Mucosa of gallbladder (tissue), 1 donor: ENCODE measurements at places on chromosomes 16 and 17. TPM values are rescaled to one million over a fixed set of nuclear protein-coding genes. Genes with fewer than 3 reads are reported as not detected.

Gene SHBG
- 0.89 TPM for total RNA-seq

Gene ZG16B
- 55.9 TPM for total RNA-seq

Gene NPIPB6
- 3.3 TPM for total RNA-seq

DNA sequence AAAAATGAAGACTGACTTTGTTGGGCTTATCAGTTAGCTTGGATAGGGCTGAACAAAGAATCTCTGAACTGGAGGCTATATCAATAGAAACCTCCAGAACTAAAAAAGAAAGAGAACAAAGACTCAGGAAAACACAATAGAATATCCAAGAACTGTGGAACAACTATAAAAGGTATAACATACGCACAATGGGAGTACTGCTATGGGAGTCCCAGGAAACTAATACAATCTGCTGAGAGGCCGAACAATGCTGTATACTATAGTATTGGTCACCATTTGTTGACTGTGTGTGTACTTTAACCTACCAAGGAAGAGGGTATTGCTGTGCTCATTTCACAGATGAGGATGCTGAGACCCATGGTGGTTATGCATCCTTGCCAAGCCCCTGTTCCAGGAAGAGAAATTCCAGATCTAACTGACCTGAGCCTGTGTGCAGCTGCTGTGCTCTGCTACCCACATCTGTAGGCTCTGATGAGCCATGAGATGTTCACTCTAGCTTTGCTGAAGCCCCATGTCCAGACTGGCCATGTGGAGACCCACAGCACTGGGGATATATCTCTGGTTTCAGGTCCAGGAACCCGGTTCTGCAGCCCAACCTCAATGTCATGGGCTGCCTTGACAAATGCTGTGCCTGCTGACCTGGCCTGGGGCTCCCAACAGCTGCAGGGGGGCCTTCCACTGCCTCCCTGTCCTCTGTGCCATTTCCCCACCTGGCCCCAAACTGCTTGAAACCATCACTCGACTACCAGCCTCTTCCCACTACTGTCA is 254.3 kb upstream of the TNRC6C start:
- DNase-seq, result no peak

DNA sequence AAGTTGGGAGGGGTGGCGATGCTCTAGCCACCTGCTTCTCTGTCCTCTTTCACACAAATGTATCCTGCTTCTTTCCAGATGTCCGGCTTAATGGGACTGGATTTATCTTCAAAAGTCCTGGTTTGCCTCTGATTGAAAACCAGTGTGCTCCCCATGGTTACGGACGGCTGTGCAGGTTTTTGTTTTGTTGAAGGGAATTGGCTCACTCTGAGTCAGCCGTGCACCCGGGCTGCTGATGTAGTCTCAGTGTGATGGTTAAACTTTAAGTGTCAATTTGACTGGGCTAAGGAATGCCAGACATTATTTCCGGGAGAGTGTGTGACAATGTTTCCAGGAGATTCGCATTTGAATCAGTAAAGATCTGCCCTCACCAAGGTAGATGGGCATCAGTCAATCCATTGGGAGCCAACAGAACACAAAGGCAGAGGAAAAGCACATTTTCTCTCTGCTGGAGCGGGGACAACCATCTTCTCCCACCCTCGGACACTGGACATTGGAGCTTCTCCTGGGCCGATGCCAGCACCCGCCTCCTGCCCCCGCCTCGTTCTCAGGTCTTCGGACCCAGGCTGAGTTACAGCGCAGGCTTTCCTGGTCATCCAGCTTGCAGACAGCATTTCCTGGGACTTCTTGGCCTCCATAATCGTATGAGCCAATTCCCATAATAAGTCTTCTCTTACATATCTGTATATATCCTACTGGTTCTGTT is 126.9 kb upstream of the TNRC6C start:
- DNase-seq, result no peak

DNA sequence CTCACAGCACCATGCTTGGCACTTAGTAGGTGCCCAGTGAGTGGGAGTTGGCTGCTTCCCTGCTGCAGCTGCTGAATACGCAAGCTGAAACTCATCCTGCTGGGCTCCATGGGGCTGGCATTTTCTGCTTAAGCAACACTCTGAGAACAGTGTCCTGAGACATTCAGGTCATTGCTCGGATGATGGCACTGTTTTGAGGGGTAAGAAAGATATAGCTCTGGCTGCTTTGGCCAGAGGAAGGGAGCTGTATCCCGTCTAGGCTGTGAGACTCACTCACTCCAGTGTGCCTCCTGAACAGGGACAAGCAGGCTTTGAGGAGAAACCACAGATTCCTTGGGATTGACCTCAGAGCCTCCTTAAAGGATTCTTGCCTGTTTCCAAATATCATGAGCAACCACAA is 120.5 kb downstream of the CLEC16A start:
- no peak for DNase-seq

DNA sequence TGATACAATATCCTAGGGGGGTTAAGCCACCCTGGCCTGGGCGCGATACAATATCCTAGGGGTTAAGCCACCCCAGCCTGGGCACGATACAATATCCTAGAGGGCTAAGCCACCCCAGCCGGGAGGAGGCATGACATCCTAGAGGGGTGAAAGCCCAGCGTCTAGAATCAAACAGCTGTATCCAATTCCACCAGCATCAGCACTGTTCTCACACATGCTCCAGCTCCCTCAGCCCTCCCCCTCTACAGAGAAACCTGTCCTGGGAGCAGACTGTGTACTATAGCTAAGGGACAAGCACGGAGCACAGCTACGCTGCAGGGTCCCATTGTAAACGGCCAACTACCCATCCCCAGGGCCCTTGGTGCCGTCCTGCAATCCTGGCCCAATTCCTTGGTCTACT is 6.2 kb downstream of the GINS2 start:
- DNase-seq, result no peak

- DNase-seq, result no peak
Measured at GRCh38 chr16:353404-354290, 1.1 kb upstream of the AXIN1 start.

DNA sequence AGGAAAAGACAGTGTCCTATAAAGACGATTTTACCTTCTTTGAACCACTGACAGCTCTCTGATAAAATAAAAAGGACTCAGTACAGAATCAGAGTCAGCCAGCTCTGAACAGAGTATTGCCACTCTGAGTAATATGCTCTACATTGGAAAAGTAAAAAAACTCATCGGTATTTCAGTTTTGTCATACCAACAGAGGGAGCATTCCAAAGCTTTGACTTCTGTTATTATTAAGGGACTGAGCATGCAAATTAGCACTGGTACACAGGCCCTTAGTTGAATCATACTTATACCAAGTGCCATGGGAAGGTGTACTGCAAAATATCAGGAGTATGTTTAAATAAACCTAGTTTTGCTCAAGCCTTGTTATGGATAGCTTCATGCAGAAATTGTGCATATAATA is 509.0 kb upstream of the KIF2B start:
- no peak for DNase-seq

GRCh38 chr16:14057878-14058382 is 13.2 kb upstream of the MRTFB start:
- no peak for DNase-seq

DNA sequence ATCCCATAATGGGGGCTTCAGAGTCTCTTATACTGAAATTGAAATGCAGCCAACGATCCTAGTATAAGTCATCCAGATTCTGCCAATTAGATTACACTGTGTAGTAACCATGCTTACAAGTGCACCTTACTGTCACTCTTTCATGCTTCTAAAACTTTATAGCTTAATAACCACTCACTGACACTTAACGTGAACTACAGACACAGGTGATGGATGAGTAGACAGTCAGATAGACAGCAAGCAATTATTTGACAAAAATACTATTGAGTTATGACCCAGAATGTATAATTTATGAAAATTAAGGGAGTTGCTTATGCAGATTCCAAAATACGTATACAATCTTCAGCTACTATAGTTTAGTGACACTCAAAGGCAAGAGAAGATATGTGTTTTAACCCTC is 6.3 kb downstream of the CDH8 start:
- no peak for DNase-seq
